HFFc6 (cell line): ENCODE measurements at places on chromosomes 4 and X.

- DNase-seq = peak; percentile 48
Measured at GRCh38 chr4:44760142-44760898, 34.0 kb upstream of the GNPDA2 start.

DNA sequence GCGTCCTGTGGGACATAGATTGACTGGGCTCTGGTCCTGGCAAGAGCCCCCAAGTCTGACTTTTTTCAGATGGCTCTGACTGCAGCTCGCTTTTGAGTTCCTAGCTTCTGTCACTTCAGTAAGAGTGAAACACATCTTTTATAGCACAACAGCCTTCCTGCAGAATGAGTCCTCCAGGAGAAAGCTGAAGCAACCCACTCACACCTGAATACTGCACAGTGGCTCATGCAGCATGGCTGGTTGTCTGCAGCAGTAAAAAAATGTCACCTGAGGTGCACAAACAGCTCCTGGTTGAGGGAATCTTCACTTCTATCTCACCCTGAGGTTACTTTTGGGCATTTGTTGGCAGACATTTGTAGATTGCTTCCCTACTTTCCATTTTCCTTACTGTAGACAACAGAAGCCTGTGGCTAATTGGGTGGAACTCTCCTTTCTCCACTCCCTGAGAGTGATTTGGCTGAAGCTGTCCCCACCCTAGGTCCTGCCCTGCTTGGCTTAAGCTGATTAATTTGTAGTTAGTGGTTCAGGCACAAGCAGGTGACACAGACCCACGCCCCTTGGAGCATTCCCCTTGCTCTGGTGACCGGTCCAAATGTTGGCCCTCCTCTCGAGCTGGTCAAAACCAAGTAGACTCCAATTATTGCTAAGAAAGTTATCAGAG, 99.7 kb downstream of the NPNT start:
- DNase-seq = no peak

DNA sequence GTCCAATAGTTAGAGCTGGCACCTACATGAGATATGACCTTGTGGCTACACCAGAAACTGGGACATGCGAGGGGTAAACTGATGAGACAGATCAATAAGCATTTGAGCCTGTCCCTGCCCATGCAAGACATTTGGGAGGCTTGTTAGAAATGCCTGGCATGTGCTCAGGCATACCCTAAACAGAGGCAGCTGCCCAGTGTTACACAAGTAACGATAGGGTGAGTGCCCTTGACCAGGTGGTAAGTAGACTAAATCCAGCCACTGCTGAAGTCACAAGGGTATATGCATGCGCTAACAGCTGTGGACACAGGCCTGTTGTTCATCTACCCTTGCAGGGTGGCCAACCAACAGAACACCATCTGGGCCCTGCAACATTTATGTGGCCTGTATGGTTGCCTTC, 56.1 kb upstream of the CCDC149 start:
- DNase-seq = no peak

GRCh38 chr4:119725688-119726330, 97.2 kb upstream of the PDE5A start:
- no peak for DNase-seq
